ENCODE measurements at places on chromosomes 1 and 21. TPM values are rescaled to one million over a fixed set of nuclear protein-coding genes. Genes with fewer than 3 reads are reported as not detected.

ACKR1 gene
- total RNA-seq: 128 TPM

U2AF1 gene
- total RNA-seq: 51.1 TPM

DNA sequence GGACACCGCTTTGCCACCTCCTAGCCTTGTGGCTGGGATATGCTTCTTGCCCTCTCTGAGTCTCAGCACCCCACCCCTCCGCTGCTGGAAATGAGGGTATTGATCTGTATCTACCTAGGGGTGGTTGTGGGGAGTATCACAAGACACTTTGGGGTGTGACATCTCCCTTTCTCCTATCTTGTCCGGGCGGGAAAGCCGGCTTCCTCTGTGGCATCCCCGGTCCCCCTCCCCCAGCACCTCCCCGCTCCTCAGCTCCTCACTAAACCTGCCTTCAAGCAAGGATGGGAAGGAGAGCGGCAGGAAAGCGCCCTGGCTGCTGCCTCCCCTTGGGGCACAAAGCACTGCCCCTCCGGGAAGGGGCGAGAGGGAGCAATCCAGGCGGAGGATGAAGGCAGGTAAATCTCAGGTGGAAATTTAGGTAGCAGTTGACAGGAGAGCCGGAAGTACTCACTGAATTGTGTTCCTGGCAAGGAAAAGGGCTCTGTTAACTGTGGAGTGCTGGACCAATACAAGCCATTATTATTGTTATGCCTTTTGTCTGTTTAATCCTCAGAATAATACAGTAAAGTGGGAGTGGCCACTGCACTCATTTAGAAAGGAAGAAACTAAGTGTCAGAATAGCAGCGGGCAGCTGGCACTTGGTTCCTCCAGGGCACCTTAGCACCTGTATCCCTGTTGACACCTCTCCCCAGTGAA, 49.0 kb upstream of the LRP8 start:
- no peak for DNase-seq

LHX4 gene
- total RNA-seq: not detected

GRCh38 chr1:223726380-223727001, 14.2 kb downstream of the CAPN2 start:
- DNase-seq: peak; percentile 38

GRCh38 chr1:112626193-112626592, 6.6 kb downstream of the CAPZA1 start:
- no peak for DNase-seq

GRCh38 chr1:197857477-197857876, 45.0 kb upstream of the C1orf53 start:
- no peak for DNase-seq

OR14K1 gene
- not detected for total RNA-seq

DNA sequence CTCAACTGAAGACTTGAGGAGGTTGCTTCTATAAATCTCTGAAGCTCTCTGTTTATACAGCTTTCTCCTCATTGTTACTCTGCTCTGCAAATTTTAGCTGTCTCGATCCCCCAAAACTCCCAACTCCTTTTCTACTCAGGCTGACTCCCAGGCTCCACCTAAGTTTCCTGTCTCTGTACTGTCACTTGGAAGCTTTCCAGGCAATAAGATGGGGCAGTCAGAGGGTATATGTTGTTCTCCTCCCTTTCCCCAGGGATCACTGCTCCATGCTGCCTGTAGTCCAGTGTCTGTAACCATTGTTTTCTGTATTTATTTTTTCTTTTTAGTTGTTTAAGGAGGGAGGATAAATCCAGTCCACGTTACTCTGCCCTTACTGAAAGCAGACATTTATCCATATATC, 13.4 kb downstream of the TSNAX start:
- DNase-seq: no peak

DNA sequence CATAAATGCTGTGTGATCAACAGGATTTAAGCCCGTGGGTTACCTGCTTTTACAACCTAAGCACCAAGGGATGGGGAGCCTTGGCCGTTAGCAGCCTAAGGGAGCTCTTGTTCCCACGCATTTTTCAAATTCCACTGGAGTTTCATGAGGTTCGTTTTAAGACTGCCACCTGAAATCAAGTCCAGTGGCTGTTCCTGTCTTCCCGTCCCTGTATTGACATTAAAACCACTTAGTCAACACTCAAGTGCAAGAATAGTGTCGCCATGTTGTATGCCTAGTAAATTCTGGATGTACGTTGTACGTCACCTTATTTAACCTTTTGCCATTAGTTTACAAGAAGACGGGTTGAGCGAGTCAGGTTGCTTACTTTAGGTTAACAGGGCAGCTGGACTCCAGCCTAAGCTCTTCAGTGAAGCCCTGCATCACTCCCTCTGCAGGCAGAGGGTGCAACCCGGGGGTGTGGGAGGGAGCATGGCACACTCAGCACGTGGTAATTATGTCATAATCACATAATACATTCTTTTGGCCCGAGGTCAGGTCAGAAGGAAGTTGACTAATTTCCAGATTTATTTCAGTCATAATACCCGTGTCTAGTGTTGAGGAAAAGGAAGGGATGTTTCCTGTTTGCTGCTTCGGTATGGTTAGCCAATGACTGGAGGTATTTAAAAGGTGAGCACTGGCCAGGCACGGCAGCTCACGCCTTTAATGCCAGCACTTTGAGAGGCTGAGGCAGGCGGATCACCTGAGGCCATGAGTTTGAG, 42.5 kb downstream of the CNST start:
- peak; percentile 55 for DNase-seq

DNA sequence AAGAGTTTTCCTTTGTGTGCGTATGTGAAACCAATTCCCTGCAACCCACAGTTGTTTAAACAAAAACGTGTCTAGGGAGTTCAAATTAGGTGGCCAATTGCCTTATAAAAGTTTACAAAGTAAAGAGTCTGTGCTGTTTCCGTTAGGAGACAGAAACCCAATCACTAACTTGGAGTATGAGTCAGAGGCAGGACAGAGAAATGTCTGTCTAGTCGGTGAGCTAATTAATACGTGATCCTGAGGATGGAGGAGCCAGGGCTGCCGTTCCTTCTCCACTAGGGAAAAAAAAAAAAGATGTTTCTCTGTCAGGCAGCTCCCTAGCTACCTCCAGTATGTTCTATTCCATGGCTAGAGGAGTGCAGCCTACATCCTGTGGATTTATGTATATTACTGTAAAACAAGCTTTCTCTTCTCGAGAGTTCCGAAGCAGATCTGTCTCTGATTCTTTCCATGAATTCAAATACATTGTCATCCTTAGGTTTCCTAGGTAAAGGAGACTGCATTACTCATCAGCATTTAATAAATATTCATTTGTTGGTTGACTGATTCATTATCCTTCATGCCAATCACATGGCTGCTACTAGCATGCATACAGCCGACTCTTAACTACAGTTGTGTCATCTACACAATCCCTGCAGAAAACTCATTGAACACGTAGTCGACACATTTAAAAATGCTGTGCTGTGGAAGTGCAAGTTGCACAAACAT, 430.6 kb downstream of the KIF26B start:
- no peak for DNase-seq

OLFML3 gene
- total RNA-seq: 55.1 TPM

- no peak for DNase-seq
These were observed 165.1 kb downstream of the DAB1 start for GRCh38 chr1:57258557-57259325.

All from tibial nerve (tissue), 4 donors.